HFFc6 (cell line): ENCODE measurements at places on chromosomes 7 and 10.
A peak's percentile ranks its signal among the peaks of the same experiment; 100 is the strongest.

GRCh38 chr10:13924040-13924725 lies 337.4 kb downstream of the PRPF18 start:
- DNase-seq, result peak; percentile 96

GRCh38 chr7:96041171-96041570 lies 268.8 kb downstream of the DYNC1I1 start:
- DNase-seq, result no peak

DNA sequence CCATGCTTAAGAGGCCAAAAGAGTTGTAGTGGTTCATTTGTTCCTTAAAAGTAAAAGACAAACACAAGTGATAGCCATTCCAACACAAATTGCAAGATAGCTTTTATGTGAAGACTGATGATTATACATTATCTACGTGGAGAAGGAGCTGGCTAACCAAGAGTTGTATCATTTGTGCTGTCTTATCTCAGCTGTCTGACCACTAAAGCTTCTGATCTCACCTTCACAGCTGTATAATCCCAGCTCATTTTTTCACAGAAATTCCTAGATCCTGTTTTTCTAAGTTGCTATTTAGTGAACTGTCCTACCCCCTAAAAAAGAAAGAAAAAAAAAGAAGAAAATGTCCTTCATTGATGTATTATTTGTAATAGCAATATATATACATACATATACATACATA lies 9.8 kb downstream of the USP6NL start:
- no peak for DNase-seq

- DNase-seq, result no peak
These were observed 702.5 kb upstream of the LRRN3 start for GRCh38 chr7:110388457-110388856.

- no peak for DNase-seq
These were observed 22.5 kb upstream of the GNA12 start for GRCh38 chr7:2866601-2867000.

- DNase-seq, result no peak
These were observed 86.5 kb downstream of the ARID5B start for GRCh38 chr10:61987951-61988379.

- no peak for DNase-seq
These were observed 85.4 kb downstream of the CDK14 start for GRCh38 chr7:90681336-90682022.
